Choroid plexus epithelial cell (primary cell): ENCODE measurements at places on chromosomes 7 and 10.

DNA sequence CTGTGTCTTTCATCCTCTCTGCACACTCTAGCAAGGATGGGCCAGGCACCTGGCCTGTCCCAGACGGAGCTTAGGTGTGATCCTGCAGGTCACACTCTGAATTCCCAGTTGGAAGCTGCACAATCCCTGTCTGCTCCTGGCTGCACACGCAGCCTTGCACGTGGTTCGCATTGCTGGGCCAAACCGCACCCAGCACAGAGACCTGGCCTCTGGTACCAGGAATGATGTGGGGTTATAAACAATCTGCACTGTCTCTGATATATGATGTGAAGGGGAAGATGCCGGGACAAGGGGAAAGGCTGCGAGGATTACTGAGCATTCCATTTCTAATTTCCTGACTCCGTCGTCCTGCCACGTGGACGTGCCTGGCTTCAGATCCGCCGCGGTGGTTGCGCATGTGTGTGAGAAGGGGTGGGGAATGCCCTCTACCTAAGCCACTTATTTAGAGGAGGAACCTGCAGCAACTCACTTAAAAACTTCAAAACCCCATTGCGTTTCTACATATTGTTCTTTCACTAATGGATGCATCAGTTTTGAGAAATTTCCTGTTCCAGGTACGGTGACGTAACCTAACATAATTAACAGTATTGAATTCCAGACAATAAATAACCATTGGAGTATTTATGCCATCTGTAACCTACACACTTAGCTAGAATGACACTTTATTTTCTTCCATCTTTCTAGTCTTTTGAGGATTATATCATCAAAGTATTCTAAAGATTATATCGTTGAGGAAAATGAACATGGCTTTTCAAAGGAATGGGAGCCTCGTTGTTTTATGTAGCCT is 559.7 kb upstream of the MGMT start:
- DNase-seq = no peak

DNA sequence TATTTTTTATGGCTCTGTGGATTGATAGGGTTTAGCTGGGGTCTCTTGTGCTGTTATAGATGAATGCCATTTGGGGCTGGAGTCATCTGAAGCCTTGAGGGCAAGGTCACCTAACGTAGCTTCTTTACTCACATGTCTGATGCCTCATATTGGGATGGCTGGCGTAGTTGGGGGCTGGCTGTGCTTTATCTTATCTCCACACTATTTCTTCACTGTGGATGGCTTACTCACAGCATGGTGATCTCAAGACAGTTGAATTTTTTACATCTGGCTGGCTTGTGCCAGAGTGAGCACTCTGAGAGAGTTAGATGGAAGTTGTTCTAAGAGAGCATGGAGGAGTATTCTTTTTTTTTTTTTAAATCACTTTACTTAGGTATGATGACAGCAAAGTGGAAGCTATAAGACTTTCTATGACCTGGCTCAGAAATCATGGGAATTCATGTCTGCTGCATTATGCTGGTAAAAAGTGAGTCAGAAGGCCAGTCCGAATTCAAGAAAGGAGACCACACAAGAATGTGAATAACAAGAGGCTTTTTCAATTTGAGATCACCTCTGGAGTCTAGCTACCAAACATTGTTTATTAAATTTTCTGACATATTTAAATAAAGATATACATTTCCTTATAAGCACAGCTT is 252.4 kb upstream of the TPK1 start:
- DNase-seq = peak; percentile 60

DNA sequence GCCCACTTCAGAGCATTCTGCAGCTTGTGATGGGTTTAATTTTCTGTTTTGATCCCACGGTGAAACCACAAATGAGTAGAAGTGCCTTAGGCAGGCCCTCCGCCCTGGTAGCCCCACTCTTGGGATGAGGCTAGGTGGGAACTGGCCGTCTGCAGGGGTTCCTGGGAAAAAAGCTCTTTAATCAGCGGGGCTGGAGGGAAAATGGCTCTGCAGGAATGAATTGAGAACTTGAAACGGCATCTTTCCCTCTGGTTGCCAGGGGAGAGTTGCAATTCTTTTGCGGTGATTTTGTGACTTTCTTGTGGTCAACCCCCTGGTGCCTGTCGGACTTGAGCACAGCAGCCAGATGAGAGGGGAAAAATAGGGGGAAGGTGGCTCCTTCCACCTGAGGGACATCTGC is 32.7 kb downstream of the COL26A1 start:
- DNase-seq = no peak

DNA sequence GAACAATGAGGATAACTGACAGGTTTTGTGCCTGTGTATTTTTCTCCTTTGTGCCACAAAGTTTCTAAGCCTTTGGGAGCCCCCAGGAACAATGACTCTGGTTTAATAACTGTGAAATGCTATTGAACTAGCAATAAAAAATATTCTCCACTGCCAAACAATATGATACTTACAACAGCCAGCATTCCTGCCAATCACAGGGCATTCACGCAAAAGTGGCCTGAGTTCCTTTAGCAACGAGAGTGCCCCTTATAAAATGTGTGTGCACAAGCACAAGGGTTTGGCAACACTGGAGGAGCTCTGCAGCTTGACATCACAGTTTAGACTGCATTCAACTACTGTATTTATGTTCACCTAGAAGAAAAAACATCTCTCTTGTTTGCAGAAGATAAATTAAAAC is 412.9 kb upstream of the NFE2L3 start:
- DNase-seq = no peak

GRCh38 chr10:114336823-114337509 is 67.3 kb downstream of the AFAP1L2 start:
- DNase-seq = no peak

GRCh38 chr10:60646966-60647796 is 131.1 kb upstream of the CDK1 start:
- DNase-seq = peak; percentile 87

- no peak for DNase-seq
Measured at GRCh38 chr10:118672766-118673715, 77.6 kb upstream of the PRLHR start.

DNA sequence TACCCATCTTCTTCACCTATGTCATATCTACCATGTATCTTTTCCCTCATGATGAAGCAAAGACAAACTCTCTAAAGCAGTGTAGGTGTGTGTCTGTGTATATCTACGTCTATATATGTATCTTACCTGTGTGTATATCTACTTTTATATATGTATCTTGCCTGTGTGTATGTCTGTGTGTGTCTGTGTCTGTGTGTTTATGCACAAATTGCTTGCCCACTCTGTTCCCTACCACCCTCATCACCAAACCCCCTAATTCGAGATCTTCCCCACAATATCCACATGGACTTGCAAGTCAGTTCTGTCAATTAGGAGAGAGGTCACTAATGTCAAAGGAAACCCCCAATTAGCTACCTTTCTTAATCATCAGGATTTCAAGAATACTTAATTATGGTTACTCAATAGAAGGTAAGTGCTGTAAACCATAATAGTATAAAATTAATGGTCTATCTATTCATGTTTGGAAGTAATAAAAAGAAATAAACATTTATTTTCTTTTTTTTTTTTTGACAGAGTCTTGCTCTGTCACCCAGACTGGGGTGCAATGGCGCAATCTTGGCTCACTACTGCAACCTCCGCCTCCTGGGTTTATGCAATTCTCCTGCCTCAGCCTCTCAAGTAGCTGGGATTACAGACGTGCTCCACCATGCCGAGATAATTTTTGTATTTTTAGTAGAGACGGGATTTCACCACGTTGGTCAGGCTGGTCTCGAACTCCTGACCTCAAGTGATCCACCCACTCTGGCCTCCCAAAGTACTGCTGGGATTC is 43.6 kb downstream of the ANKRD61 start:
- peak; percentile 13 for DNase-seq

- peak; percentile 95 for DNase-seq
Measured at GRCh38 chr7:76294344-76295024, 8.0 kb upstream of the HSPB1 start.

DNA sequence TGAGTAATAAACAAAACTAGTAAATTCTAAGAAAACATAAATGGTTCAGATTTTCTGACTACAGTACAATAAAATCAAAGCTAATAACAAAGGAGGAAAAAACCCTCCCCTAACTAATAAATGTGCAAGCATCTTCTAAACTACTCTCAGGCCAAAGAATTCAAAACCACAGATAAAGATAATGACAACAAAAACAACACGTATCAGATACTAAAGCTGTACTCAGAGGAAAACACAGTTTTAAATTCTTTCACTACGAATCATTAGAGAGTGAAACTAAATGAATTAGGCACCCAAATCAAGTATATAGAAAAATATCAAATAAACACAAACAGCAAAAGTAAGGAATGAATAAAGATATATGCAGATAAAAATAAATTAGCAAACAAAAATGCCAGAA is 200.9 kb downstream of the TEX36 start:
- peak; percentile 20 for DNase-seq

DNA sequence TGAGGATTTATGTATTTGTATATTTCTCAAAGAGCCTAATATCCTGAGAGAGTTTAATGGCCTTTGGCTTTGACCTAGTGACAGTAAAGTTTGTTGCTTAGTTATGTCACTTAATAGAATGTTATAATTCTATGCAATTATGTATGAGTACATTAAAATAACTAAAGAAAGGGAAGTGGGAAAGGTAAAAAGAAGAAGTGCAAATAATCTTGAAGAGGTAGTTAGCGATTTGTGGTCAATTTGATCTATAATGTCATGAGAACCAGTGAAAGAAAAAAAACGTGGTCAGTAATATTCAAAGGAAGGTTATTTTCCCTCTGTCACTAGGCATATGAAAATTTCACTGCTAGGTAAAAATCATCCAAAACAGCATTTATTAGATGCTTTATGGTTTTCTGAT is 143.4 kb upstream of the LSM8 start:
- no peak for DNase-seq

DNA sequence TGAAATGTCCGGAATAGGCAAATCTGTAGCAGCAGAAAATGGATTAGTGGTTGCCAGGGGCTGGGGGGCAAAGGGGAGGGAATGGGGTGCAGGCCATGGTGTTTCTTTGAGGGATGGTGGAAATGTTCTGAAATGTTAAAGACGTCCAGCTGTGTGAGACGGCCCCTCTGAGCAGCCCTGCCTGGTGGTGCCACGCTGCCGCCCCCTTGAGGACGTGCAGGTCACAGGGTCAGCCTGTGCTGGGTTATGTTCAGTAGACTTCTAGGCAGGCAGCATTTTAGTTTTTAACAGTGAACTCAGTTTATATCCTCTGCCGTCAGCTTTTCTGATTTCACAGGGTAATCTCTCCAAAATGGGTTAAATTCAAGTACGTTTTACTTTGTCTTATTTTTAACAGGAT is 9.4 kb downstream of the NUB1 start:
- DNase-seq = no peak

- DNase-seq = no peak
Measured at GRCh38 chr10:33353334-33353733, 18.9 kb upstream of the NRP1 start.

GRCh38 chr10:22854935-22855421 is 72.9 kb upstream of the ARMC3 start:
- DNase-seq = peak; percentile 76

- no peak for DNase-seq
Measured at GRCh38 chr7:27611059-27611458, 51.6 kb downstream of the HIBADH start.

DNA sequence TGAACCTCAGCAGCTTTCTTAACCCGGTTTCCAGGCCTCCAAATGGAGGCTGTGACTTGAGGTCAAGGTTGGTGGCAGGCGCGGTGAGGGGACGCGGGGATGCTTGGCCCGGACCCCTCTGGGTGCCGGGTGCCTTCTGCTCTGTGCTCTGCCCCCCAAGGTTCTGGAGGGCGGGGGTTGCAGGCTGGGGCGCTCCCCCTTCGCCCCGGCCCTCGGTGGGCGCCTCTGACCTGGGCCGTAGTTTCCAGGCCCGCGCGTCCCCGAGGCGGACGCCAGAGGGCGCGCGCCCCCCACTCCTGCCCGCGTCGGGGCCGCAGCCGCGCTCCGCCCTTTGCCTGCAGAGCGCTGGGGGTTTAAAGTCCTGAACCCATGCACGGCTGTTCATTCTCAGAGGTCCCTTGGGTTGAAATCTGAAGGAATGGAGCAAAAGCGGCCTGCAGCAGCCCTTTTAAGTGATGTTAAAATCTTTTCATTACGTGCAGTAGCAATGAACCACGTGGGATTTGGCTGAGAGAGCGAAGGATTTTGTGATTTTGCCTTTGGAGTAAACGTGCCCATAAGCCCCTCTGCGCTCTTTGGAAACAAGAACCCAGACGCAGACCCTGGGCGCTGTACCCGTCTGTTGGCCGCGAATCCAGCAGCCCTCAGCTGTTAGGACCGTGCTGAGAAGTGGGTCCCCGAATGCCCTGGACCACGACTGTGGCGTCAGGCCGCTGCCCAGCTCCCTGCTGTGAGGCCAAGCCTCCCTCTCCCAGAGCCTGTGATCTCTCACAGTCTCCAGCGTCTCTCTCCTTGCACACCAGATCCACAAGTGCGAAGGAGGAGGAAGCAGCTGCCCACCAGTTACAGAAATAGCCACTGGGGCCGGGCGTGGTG is 135.0 kb downstream of the ACTR3B start:
- DNase-seq = peak; percentile 8

DNA sequence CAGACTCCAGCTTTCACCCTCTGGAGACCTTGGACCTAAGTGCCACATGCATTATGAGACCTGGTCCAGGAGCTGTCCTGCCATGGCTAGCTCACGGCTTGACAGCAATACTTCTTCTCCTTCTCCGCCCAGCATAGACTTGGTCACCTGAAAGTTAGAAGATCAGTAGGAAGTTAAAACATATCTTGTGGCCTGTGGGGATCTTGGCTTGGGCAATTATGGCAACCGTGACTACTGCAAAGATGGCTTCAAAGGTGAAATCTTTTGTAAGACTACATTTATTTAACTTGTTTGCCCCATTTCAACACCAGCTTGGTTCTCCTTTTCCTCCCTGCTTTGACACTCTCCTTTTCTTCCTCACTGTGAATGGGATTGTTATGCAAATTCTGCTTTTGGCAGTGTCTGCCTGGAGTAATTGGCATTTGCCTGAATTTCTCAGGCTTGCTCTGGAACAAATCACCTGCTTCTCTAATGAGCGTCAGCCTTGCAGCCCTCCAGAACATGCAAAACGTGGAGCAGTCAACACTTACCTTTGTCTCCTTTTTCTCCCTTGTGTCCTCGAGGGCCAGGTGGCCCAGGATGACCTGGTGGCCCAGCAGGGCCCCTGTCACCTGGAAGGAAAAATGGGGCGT is 53.4 kb downstream of the COL17A1 start:
- no peak for DNase-seq

DNA sequence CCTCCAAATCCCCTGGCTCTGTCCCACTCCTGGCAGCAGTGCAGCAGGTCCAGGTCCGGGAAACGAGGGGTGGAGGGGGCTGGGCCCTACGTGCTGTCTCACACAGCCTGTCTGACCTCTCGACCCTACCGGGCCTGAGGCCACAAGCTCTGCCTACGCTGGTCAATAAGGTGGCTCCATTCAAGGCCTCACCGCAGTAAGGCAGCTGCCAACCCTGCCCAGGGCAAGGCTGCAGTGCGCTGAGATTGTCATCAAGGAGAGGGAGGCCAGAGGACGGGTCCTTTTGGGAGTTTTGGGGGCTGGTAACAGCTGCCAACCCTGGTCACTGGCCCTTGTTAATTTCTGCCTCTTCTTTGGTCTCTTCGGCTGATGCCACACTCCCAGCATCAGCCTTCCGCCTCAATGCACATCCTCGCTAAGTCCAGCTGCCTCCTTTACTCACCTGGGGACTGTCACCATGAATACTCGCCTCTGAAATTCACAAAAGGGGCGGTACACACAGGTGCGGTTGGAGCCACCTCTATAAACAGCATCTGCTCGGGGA is 3.5 kb downstream of the EPO start:
- DNase-seq = no peak

GRCh38 chr10:70715853-70716795 is 43.8 kb downstream of the ADAMTS14 start:
- peak; percentile 50 for DNase-seq

- no peak for DNase-seq
Measured at GRCh38 chr7:91570560-91570959, 306.3 kb downstream of the FZD1 start.

- no peak for DNase-seq
Measured at GRCh38 chr7:30146127-30146612, 11.4 kb downstream of the MTURN start.
